Activated CD8-positive, alpha-beta T cell treated with anti-CD3 and anti-CD28 coated beads, Interleukin-2, amount 10 ng/mL, durations not matched to agents 7 days and 5 days (primary cell): ENCODE measurements at places on chromosomes 16 and 17. TPM values are rescaled to one million over a fixed set of nuclear protein-coding genes. Genes with fewer than 3 reads are reported as not detected.

DNA sequence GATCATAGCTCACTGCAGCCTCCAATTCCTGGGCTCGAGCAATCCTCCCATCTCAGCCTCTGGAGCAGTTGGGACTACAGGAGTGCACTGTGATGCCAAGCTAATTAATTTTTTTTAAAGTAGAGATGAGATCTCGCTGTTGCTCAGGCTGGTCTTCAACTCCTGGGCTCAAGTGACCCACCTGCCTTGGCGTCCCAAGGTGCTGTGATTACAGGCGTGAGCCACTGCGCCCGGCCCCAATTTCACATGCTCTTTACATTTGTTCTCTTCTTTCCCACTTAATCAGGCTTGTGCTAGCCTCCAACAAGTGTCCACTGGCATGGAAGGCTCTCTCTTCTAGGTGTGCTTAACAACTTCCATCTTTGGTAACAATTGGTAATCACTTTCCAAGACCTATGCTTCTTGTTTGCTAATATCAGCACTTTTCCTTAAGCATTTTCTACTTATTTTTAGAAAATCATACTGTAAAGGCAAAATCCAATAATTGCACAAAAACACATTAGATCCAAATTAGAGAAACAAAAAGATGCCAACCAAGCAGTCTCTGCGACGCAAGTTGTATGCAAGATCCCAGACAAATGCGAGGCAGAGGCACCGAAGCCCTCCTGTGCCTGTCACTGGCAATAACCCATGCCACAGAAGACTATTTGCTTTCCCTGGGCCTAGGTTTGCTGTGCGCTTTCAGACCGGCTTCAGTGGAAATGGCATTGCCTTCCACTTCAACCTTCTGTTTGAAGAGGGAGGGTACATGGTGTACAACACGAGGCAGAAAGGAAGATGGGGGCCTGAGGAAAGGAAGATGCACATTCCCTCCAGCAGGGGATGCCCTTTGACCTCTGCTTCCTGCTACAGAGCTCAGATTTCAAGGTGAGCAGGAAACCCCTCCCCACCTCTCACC lies 52.6 kb downstream of the NOS2 start:
- H3K36me3 ChIP-seq, result no peaks in the 10 kb centered on the region
- H3K4me3 ChIP-seq, result no peak overlapping the region
- no peaks in the 10 kb centered on the region for H3K27me3 ChIP-seq

- H3K27me3 ChIP-seq, result peaks cover 17% of the 10 kb centered on the region
- peak; percentile 32 for DNase-seq
- peaks cover 11% of the 10 kb centered on the region for H3K36me3 ChIP-seq
- H3K4me3 ChIP-seq, result peak overlapping the region; percentile 22
These were observed 509.6 kb downstream of the MAF start for GRCh38 chr16:79090966-79091365.

DNA sequence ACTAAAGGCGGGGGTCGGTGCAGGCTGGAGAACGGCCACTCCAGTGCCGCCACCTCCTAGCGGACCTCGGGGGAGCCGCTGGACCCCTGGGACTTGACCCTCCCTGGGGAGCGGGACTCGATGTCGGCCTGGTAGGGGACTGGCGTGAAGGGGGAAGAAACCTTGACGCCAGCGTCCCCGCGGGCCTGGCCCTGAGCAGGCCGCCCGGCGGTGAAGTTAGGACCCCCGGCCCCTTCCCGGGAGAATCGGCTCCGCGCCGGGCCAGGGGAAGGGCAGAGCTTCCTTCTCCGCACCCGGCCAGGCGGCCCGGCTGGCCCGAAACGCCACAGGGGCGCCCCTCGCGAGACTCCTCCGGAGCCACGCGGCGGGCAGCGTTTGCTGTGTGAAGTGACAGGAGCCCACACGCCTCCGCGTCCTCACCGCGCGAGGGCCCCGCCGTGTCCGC lies 389 bp downstream of the DUS1L start:
- no peak for DNase-seq
- peaks cover under 1% of the 10 kb centered on the region for H3K36me3 ChIP-seq
- no peaks in the 10 kb centered on the region for H3K27me3 ChIP-seq
- H3K4me3 ChIP-seq, result peak overlapping the region; percentile 70

DNA sequence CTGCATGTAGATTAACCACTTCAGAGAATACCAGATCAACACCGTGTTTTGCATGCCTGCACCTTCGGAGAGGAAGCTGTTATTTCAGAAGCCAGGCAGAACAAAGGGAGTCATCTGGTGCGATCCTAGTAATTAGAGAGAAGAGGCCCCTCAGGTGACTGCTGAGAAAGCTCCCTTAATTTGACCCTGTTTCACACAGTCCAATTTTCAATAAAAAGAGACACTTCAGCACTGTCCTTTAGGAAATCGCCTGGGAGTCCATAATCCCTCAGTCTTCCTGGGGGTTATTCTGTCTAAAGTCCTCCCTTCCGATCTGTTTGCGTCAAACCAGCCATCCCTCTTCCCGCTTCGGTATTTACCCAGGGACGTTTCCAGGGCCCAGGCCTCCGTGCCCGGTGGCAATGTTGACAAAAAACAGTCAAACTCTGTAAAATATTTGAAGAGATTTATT lies 23.4 kb upstream of the TNRC6C start:
- no peaks in the 10 kb centered on the region for H3K36me3 ChIP-seq
- no peak overlapping the region for H3K4me3 ChIP-seq
- peaks cover 7% of the 10 kb centered on the region for H3K4me1 ChIP-seq
- peaks cover 19% of the 10 kb centered on the region for H3K27me3 ChIP-seq
- H3K27ac ChIP-seq, result no peak overlapping the region
- DNase-seq, result no peak

- H3K36me3 ChIP-seq, result no peaks in the 10 kb centered on the region
- peaks cover 16% of the 10 kb centered on the region for H3K27me3 ChIP-seq
- H3K4me3 ChIP-seq, result no peak overlapping the region
- no peak overlapping the region for H3K27ac ChIP-seq
- no peaks in the 10 kb centered on the region for H3K4me1 ChIP-seq
These were observed 6.4 kb upstream of the DCAF7 start for GRCh38 chr17:63543822-63544420.

- H3K4me1 ChIP-seq, result peaks cover 56% of the 10 kb centered on the region
- H3K36me3 ChIP-seq, result peaks cover 21% of the 10 kb centered on the region
- H3K27me3 ChIP-seq, result no peaks in the 10 kb centered on the region
- no peak for DNase-seq
- peak overlapping the region; percentile 99 for H3K27ac ChIP-seq
These were observed 626 bp downstream of the PELP1 start for GRCh38 chr17:4703330-4703691.

- peaks cover 18% of the 10 kb centered on the region for H3K27me3 ChIP-seq
- no peak overlapping the region for H3K4me3 ChIP-seq
- H3K27ac ChIP-seq, result no peak overlapping the region
- H3K4me1 ChIP-seq, result no peaks in the 10 kb centered on the region
These were observed 9.0 kb upstream of the G6PC1 start for GRCh38 chr17:42891539-42892152.

- H3K27me3 ChIP-seq, result no peaks in the 10 kb centered on the region
- no peaks in the 10 kb centered on the region for H3K36me3 ChIP-seq
- DNase-seq, result no peak
- no peak overlapping the region for H3K27ac ChIP-seq
- H3K4me3 ChIP-seq, result no peak overlapping the region
- H3K4me1 ChIP-seq, result no peaks in the 10 kb centered on the region
These were observed 155.2 kb upstream of the MYOCD start for GRCh38 chr17:12510535-12510934.

DNA sequence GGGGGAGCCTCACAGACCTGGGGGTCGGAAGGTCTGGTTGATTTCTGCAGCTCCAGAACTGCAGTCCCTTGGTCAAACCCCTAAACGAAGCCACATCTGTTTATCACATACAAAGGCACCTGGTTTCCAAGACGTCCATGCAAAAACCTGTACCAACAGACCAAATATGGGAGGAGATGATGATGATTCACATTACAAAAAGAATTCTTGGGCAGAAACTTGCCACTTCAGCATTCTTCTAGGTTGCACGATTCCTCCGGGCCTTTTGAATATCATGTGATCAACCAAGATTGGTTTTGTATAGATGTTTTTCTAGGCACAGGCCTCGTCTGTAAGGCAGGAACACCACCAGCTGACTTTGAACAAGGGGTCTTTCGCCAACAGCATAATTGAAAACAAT lies 466.3 kb downstream of the SOX9 start:
- peaks cover 36% of the 10 kb centered on the region for H3K4me1 ChIP-seq
- no peak overlapping the region for H3K27ac ChIP-seq
- DNase-seq, result no peak
- peaks cover 39% of the 10 kb centered on the region for H3K27me3 ChIP-seq
- no peaks in the 10 kb centered on the region for H3K36me3 ChIP-seq

DNA sequence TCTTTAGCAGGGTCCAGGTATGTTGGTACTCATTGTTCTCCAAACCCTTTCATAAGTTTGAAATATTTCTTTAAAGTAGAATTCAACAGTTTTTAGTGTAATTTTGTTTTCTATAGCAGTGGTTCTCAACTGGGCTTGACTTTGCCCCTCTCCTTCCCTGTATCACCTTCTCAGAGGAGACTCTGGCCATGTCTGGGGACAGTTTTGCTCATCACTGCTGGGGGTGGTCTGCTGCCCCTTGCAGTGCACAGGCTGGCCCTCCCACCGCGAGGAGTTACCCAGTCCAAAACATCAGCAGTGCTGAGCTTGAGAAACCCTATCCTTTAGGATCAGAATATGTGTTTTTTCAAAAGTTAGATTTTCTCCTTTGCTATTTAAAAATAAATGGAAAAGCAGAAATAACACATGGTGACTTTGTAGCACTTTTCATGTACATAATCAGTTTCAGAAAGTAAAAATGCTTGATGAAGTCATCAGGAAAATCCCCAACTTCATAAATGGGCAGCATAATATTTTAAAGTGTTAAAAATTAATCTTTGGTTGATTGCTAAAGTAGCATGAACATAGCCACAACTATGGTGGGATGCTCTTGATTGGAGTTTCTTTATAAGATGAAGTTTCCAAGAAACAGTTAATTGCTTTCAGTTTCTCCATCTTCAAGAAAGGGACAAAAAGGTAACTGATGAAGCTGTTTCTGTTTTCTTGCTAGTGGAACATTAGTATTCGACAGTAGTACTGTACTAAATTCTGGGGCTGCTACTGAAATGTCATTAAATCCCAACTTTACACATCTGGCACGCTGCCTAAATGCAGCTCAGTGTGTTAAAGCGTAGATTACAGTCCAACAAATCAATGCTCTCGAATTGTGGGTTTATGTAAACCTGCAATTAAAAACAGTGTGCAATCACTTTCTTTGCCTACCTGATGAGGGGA lies 70.3 kb downstream of the NETO2 start:
- DNase-seq, result no peak
- no peaks in the 10 kb centered on the region for H3K36me3 ChIP-seq
- no peak overlapping the region for H3K4me3 ChIP-seq
- no peak overlapping the region for H3K27ac ChIP-seq
- peaks cover 6% of the 10 kb centered on the region for H3K4me1 ChIP-seq

DNA sequence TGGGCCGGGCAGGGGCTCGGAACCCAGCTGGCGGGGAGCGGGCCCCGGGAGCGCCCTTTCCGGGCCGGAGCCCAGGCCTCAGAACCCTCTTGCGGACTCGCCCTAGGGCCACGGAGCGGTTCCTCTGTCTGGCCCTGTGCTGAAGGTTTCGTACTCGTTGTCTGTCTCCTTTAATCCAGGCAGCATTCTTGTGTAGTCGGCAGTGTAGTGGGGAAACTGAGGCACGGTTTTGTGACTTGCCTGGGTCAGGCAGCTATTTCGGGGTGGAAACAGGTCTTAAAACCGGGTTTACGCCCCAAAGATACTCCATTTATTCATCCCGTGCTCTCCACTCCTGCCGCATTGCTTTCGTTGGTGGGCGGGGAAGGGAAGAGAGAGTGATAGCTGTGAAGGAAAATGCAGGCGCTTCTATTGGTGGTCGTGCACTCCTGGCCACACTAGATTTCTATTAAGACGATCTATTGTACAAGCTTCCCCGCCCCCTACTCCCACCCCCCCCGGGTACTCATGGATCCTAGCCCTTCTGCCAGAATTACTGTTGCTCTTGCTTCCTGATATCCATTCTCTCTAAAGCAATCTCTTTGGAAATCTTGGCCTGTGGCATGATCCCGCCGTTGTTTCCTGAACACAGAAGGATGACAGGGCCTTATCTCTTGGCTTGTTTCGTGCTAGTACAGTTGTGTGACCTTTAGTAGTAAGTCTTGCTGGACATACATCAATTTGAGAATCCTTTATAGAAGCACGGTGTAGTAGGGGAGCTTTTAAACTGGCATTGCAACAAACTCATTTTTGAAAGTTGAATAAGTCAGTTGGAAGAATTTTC lies 751 bp downstream of the DCAF7 start:
- H3K27me3 ChIP-seq, result no peaks in the 10 kb centered on the region
- peaks cover 42% of the 10 kb centered on the region for H3K36me3 ChIP-seq
- peak overlapping the region; percentile 97 for H3K27ac ChIP-seq
- H3K4me1 ChIP-seq, result peaks cover 34% of the 10 kb centered on the region

GRCh38 chr17:4035081-4035680 lies 70.9 kb upstream of the ATP2A3 start:
- no peak overlapping the region for H3K27ac ChIP-seq
- no peak overlapping the region for H3K4me3 ChIP-seq

DNA sequence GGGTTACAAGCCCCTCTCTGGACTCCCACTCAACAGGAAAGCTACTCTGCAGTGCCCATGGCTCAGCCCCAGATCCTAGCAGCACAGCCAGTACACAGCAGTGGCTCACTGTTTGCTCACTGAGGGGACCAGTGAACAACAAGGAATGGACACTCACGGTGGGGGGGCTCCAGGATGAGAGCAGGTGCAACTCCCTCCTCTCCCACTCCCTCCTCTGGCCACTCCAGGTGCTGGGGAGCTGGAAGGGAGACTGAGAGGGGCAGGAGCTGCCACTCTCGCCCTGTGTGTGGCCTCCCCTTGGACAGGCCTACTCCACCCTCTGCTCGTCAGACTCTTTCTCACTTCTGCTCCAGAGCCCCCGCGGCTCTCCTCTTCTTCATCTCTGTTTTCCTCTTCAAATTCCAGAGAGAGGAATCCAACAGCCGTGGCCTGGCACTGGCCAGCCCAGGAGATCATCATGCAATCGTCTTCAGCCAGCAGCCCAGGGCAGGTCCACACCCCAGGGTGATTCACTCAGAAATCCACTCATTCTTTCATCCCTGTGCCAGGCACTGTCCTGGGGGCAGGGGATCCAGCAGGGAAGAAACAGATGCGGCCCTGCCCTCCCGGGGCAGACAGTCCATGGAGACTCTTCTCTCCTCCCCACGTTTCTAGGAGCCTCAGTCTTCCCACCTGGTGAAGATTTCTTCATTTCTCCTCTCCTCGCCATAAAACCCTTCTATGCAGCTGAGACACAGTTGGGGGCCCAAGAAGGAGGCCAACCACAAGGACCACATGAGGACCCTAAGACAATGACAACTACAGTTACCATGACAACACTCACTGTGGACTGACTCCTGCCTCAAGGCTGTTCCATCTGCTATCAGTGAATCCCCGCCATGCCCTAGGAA lies 30.7 kb downstream of the CFAP20 start:
- H3K27ac ChIP-seq, result no peak overlapping the region
- DNase-seq, result no peak
- H3K4me1 ChIP-seq, result peaks cover 28% of the 10 kb centered on the region
- H3K27me3 ChIP-seq, result peaks cover 1% of the 10 kb centered on the region
- H3K36me3 ChIP-seq, result no peaks in the 10 kb centered on the region

- H3K27ac ChIP-seq, result no peak overlapping the region
- no peak overlapping the region for H3K4me3 ChIP-seq
- H3K27me3 ChIP-seq, result peaks cover 25% of the 10 kb centered on the region
- no peaks in the 10 kb centered on the region for H3K4me1 ChIP-seq
- no peaks in the 10 kb centered on the region for H3K36me3 ChIP-seq
- DNase-seq, result no peak
These were observed 5.3 kb downstream of the ZNF469 start for GRCh38 chr16:88387941-88388627.

The KRT40 gene
- not detected for total RNA-seq

The PRAC2 gene
- total RNA-seq, result not detected

The TEX19 gene
- total RNA-seq, result not detected

The C16orf74 gene
- 0.21 TPM for total RNA-seq

The NXN gene
- total RNA-seq, result 0.97 TPM

The MYH2 gene
- not detected for total RNA-seq

The OGFOD3 gene
- total RNA-seq, result 28.0 TPM
